ENCODE measurements at places on chromosomes 3 and 15. TPM values are rescaled to one million over a fixed set of nuclear protein-coding genes. Genes with fewer than 3 reads are reported as not detected.

GRCh38 chr3:49638445-49638844 lies 35.7 kb upstream of the APEH start:
- DNase-seq = no peak

PLA2G4D gene
- not detected for total RNA-seq

GRCh38 chr3:176663837-176664831 lies 533.1 kb downstream of the TBL1XR1 start:
- no peak for DNase-seq

- no peak for DNase-seq
Measured at GRCh38 chr3:127326341-127326740, 38.5 kb upstream of the PRR20G start.

DNA sequence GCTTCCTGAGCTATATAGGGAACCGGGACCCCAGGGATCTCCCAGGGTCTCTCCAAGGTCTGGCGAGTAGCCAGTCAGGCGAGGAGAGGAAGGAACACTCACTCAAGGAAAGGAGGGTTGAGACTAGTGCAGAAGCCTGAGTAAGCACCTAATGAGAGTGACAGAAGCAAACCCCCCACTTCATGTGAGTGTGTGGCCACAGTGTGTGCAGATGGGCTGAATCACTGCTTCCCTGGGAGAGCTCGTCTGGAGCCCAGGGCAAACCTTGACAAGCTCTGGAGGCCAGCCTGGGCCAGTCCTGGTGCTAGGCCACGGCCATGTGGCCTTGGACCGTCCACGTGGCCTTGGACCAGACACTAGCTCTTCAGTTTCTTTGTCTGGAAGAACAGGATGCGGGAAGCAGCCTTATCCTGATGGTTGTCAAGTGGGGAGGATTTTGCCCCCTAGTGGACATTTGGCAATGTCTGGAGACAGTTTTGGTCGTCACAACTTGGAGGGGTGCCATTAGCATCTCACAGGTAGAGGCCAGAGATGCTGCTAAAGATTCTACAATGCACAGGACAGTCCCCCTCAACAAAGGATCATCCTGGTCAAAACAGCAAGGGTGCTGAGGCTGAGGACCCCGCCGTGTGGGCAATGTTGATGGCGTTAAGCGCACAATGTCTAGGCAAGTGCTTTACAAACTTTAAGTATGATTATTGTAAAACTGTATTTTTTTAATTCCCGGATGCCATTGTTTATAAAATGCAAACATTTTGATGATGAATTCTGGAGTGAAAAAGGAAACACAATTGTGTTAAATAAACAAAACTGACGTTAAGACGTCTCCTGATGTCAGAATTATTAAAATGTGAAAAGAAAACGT lies 34.8 kb upstream of the CTSH start:
- DNase-seq = no peak

DNA sequence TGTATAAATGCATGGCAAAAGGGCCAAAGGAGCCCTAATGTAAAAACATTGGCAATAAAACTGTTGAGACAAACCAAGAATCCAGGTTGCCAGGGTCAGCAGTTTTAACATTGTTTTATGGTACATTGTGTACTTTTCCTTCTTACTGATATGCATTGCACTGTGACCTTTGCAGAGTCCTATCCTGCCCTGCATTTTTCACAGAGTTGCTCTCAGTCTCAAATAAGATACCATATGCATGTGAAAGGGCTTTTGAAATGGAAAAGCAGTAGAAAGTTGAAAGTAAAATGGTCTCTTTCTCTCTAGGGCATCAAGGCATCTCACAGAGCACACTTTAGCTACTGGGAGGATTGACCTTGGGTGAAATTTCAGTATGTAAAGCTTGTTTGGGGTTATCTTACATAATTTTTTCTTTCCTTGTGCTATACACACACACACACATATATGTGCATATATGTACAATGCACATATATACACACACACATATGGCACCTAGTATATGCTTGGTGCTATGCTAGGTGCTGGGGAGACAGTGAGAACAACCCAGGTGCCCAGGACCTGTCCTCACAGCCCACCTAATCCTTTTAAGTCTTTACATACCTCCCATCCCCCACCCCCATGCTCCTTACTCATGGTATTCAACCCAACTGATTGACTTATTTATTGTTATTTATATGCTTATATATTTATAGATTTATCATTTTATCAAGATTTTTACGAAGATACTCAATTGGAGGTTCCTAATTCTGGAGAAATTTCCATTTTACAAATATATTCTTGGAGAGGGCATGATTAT lies 1.2 kb upstream of the PPP2R3A start:
- no peak for DNase-seq

- DNase-seq = no peak
Measured at GRCh38 chr15:65361708-65362459, 15.9 kb downstream of the IGDCC3 start.

IL17RE gene
- 2.6 TPM for total RNA-seq

- DNase-seq = no peak
Measured at GRCh38 chr15:57727031-57727430, 20.5 kb downstream of the POLR2M start.

GOLGA6L9 gene
- 1.0 TPM for total RNA-seq

MASP1 gene
- total RNA-seq = 26.2 TPM

DNA sequence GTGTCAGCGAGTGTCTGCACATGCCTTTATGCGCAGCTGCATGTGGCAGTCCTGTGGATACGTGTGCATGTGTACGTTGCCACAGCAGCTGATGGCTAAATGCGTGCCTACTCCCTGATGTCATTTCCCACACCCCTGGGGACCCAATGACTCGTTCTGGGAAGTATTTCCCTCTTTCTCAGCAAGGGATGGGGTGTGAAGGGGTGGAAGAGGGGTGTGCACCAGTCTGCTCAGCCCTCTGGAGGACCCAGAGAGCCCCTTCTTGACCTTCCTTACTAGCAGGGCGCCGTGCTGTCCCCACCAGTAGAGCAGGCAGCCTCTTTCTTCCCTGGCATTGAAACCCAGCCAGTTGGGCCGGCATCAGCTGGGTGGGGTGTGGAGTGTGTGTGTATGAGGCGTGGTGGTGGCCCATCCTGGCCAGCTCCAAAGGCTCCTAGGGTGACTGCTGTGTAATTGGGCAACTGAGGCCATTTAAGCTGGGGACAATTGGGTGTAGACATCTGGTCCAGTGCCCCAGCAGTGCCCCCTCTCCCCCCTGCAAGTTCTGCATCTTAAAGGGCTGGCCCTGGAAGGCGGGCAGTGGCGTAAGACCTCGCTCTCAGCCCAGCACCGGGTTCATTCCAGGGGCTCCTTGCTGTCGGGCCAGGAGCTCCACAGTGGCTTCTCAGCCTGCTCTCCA lies 19.2 kb downstream of the SNX33 start:
- DNase-seq = peak; percentile 96

GRCh38 chr15:48025118-48025517 lies 95.7 kb upstream of the SLC24A5 start:
- DNase-seq = no peak

TMEM212 gene
- total RNA-seq = not detected

GRCh38 chr15:79339588-79340314 lies 28.8 kb downstream of the TMED3 start:
- DNase-seq = no peak

GOLGA8J gene
- not detected for total RNA-seq

DNA sequence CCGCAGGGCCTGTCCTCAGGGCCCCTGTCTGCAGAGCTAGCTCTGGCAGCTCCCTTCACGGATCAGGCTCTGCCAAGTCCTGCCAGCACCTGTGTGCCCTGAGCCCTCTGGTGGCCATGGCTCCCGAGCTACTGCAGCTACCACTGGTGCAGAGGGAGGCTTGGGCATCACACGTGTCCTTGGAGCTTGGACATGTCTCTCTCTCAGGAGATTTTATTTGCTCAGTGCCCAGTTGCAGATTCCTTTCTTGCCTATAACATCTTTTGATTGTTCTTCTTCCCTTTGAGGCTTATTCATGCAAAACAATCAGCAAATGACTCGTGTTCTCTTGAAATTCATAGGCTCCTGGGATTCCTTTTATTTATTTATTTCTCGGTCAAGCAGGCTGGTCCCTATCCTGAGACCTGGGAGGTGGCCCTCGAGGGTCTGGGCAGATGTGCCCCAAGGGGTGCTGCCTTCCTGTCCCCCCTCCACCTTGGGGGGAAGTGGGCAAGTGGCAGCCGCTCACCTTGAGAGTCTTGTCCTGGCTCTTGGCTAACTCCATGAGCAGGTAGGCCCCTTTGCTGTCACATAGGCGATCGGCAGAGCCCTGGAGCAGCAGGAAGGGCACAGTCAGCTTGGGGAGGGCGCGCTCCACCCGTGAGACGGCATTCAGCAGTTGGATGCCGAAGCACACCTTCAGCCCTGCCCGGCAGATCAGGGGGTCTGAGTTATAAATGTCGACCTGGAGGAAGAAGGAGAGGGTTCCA lies 21.9 kb downstream of the ABTB1 start:
- DNase-seq = no peak

- DNase-seq = no peak
Measured at GRCh38 chr3:188164248-188164687, 10.3 kb downstream of the LPP start.

DNA sequence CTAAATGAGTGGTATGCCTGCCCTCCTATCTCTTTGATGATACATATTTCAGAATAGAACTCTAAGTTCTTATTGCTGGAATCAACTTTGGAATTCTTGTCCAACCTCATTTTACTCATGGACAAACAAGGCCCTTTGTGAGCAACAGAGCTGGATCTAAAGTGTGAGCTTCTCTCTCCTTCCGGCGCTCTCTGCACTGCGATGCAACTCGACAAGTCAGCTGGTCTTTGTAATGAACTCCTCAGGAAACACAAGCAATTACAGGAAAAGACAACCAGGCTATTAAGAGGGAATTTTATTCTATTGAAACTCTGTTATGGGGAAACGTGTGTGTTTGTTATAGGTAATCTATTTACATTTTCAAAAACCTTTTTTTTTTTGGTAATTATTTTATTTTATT lies 20.3 kb upstream of the NRROS start:
- DNase-seq = no peak

- DNase-seq = no peak
Measured at GRCh38 chr3:188807006-188807405, 364.8 kb upstream of the TPRG1 start.

UBAP1L gene
- total RNA-seq = 0.48 TPM

DNA sequence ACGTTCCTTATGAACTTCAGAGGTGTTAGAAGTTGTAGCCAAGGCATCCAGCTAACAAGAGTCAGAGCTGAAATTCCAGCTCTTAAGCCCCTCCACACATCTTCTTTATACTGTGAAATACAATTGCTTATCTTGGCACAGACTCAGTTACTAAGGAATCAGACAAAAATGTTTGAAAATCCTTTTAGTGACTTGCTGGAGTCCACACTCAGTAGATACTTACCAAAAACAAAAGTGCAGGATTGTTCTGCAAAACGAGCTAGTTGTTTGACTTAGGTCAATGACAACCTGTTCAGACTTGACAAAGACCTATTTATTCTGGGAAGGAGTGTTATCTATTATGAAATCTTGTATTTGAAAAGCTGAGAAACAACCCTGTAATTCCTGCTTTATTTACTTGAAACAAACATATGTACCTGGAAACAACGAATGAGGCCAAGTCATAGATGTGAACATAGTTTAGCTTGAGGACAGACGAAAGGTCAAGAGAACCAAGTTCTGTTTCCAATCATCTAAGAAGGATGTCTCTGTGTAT lies 38.5 kb downstream of the B3GNT5 start:
- no peak for DNase-seq

TIGIT gene
- 0.67 TPM for total RNA-seq

DNA sequence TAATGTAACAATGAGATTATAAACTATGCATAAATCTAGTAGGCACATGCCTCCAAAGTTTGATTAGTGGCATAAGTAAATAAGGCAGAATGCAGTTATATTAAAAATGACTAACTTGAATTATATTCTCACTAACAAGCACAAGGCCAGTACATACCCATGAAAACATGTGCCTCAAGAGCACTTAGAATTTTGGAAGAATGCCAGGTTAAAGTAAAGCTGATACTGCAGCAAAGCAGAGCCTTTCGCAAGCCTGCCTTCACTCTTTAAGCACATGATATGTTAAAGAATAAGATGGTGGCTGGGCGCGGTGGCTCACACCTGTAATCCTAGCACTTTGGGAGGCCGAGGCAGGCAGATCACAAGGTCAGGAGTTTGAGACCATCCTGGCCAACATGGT lies 49.0 kb downstream of the KBTBD12 start:
- DNase-seq = no peak

GHRL gene
- total RNA-seq = not detected

DNA sequence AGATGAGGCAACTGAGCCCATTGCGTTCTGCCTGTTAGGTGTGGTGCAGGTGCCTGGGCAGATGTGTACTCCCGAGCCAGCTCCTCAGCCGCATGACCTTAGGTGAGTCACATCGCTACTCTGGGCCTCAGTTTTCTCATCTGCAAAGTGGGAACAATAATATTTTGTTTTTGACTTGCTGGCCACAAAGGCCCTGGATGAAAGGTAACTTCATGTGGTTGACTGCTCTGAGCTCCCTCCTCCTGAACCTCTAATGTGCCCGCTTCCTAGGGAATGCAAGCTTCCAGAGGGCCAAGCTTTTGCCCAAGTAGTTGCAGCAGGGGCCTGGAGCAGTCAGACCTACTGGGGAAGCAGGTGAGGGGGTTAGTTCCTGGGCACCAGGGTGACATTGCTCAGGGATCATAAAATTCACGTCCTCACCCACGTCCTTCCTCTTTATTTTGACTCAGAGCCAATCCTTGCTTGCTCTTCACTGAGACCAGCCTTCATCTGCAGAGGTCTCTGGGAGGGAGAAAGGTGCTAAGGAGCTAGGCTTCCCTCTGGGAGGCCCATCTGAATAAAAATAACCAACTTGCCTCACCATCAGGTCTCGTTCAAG lies 149.0 kb upstream of the TLE3 start:
- no peak for DNase-seq
